ENCODE measurements at places on chromosomes 11 and 22.

DNA sequence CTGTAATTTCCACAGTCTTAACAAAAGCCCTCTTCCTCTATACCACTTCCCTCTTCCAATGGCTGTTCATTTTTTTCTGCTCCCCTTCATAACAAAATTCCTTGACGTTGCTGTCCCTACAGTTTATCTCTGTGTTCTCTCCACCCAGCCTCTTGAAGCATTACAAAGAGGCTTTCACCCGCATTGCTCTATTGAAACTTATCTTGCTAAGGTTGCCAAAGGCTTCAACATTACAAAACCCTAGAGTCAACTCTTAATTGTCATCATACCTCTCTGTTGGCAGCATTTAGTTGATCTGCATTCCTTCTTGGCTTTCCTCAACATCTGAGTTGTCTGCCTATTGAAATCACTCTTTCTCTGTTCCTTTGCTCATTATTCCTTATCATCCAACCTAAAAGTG lies 1055.7 kb downstream of the JRKL start:
- DNase-seq = no peak

DNA sequence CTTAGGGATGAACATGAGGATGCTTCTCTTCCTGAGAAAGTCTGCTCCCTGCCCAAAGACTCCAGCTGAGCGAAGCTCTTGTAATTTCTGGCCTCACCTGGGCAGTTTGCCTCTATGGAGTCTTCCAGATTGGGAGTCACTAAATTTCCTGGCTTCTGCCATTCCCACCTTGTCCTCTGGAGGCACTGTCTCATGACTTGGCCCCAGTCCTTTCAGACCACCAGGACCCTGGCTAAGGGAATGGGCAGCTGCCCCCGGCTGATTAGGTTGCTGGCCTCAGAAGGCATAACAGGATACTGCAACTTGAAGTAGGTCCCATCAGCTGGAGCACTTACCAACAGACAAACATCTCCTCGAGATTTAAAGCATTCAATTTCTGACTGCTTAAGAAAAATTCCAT lies 128.1 kb upstream of the SPON1 start:
- no peak for DNase-seq

DNA sequence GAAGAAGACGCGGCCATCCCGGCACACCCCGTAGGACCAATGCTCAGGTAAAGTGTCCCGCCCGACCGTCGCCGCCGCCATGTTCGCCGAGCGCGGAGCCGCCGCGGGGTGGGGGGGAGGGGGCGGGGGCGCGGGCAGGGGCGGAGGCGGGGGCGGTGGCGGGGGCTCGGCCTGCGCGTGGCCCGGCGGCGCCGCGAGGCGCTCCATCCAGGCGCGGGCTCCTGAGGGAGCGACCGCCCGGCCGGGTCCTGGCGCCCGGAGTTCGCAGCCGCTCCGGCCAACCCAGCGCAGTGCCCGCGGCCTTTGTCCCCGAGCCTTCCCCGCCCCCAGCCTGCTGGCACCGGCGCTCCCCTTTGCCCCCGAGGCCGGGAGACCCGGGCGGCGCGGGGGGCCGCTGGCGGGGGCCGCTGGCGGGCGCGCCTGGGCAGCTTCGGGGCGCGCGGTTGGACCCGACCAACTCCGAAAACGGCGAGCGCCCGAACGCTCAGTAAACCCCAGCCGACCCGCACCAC lies at the start of gene PLEKHA7:
Gene PLEKHA7 (minus strand): TSS at position 94 of the 512 bp plus-strand sequence. CDS start 13 bp downstream, at position 81.
- DNase-seq = peak; percentile 22

- DNase-seq = no peak
Observed at GRCh38 chr11:32526760-32527159, 56.9 kb upstream of the EIF3M start.

GRCh38 chr11:87150936-87151335 lies 113.2 kb downstream of the TMEM135 start:
- DNase-seq = no peak

- DNase-seq = no peak
Observed at GRCh38 chr11:86447763-86448480, 73.2 kb downstream of the CCDC81 start.

GRCh38 chr22:23221351-23221804 lies 41.1 kb downstream of the BCR start:
- no peak for DNase-seq

DNA sequence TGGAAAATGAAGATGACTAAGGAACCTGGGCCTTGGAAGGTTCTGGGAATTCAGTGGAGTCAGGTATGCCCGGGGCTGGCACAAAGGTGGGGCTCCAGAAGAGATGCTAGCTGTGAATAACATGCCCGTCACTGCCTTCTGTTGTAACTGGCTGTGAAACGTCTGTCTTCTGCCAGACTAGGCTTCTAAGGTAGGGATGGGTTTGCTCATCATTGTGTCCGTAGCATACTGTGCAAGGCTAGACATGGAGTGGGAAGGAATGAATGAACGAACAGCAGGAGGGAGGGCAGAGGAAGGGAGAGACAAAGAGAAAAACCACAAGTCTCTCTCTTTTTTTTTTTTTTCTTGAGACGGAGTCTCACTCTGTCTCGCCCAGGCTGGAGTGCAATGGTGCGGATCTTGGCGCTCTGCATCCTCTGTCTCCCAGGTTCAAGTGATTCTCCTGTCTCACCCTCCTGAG lies 327.4 kb downstream of the MN1 start:
- DNase-seq = no peak

- no peak for DNase-seq
Observed at GRCh38 chr22:35743326-35743860, 25.7 kb downstream of the APOL5 start.

- no peak for DNase-seq
Observed at GRCh38 chr22:19974935-19975706, 33.5 kb upstream of the TXNRD2 start.
